ENCODE measurements at places on chromosomes 13 and 19.
A peak's percentile ranks its signal among the peaks of the same experiment; 100 is the strongest.

GRCh38 chr19:55086730-55087541 is 11.3 kb downstream of the EPS8L1 start:
- DNase-seq: peak; percentile 60

GRCh38 chr13:108984251-108984920 is 355.0 kb downstream of the MYO16 start:
- DNase-seq: no peak

- DNase-seq: no peak
Measured at GRCh38 chr19:38661136-38661535, 13.7 kb downstream of the ACTN4 start.

DNA sequence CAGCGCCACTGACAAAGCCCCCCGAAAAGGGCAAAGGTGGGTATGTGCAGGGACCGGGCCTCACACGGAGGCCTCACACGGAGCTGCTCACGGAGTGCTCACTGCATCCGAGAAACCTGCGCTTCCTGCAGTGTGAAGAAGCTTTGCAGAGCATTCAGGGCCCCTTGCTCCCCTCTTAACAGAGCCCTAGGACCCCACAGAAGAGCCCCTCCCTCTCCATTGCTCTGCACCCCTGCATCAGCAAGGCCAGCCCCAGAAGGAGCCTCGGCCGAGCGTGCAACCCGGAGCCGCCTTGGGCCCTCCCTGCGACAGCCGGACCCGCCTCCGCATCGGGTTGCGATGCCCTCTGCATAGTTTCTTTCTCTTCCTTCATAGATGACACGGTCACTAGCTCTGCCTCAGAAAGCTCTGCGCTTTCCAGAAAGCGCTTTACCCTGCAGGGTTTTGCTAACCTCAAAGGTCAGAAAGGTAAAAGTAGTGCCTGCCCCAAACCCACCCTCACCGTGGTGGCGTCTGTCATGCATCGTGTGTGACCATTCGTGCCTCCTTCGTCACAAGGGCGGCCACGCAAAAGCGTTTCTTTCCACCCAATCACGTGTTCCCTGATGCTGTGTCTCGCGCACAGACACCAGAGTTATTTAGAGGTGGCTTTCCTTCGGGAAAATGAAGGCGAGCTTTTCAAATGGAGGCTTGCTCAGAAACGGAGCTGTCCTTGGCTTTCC is 15.7 kb upstream of the F7 start:
- DNase-seq: no peak

DNA sequence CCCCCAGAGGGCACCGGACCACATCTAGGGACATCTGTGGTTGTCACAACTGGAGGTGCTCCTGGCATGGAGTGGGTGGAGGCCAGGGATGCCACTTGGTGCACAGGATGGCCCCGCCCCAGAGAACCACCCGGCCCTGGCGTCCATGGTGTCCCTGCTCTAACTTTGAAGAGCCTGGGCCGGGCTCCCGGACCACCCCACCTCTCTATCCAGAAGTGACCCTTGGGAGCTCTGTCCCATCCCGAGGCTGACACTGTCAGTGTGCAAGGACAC is 22.9 kb upstream of the MYDGF start:
- no peak for DNase-seq

GRCh38 chr13:44904967-44905366 is 84.3 kb downstream of the NUFIP1 start:
- DNase-seq: no peak

- DNase-seq: no peak
Measured at GRCh38 chr13:32036126-32036695, 4.6 kb downstream of the FRY start.

DNA sequence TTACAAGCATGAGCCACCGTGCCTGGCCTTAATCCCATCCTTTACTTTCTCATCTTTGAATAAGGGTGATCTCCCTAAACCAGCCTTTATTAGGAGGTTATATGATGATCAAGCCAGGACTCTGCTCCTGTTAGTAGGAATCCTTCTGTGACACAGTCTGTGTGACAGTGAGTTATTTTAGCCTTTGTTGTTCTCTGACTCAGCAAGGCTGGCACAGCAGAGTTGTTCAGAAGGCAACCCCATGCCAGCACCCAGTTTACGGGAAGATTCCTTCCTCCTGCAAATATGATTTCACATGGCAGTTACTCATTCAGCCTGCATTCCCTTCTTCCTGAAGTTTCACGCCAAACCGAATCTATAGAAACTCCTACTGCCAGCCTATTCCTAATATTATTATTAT is 10.5 kb upstream of the MIER2 start:
- no peak for DNase-seq

DNA sequence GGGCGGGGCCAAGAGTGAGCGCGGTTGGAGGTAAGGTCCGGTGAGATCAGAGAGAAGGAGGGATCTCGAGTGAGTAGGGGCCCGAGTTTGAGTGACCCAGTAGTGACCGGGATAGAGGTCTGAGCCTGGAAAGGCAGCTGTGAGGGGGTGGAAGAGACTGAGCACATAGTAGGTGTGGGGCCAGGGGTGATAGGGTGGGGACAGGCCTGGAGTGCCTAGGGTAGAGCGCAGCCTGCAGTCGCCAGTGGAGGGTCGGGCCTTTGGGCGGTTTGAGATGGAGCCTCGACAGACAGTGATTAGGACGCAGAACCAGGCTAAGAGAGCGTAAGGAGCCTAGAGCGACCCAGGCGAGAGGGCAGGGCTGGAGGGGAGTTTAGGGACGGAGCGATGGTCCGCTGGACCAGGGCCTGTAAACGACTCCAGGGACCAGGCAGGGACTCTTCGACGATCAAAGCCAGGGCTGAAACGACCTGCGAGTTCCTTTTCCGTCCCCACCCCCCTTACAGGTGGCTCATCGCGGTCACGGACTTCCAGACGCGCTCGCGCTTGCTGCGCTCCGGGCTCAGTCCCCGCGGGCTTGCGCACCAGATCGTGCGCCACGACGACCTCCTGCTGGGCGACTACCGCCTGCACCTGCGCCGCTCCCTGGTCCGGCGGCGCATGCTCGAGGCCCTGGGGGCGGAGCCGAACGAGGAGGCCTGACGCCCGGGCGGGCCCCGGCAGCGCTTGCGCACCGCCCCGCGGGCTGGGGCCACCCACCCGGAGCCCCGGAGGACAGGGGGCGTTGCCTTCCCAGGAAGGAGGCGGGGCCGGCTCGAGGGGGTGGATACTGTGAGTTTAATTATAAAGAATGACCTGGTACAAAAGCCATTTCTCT is 9.4 kb downstream of the C19orf81 start:
- peak; percentile 56 for DNase-seq

GRCh38 chr13:44785401-44785800 is 203.9 kb downstream of the NUFIP1 start:
- no peak for DNase-seq

DNA sequence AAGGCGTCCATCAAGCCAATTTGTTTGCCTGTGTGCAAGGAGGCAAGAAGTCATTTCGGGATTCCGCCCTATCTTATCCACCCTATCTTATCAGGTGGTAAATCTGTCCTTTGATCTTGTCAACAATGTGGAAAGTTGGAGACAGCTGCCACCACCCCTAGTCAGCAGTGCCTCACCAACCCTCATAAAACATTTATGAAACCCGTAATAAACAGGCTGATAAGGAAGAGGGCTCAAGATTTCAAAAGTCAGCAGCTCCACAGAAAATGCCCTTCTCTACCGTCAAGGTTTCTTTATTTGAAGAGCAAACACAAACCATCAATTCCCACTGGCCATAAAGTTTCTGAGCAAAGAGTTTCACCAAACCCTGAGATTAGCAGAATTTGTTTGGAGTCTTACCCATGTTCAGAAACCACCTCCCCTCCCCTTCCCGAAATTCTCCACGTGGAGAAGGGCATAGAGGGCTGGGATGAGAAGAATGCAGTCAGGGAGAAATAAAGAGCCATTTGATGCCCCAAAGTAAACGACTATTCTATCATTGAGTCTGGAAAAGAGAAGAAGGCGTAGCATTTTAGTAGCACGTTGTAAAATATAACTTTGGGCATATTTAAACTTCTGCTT is 196.0 kb upstream of the GPR12 start:
- no peak for DNase-seq

DNA sequence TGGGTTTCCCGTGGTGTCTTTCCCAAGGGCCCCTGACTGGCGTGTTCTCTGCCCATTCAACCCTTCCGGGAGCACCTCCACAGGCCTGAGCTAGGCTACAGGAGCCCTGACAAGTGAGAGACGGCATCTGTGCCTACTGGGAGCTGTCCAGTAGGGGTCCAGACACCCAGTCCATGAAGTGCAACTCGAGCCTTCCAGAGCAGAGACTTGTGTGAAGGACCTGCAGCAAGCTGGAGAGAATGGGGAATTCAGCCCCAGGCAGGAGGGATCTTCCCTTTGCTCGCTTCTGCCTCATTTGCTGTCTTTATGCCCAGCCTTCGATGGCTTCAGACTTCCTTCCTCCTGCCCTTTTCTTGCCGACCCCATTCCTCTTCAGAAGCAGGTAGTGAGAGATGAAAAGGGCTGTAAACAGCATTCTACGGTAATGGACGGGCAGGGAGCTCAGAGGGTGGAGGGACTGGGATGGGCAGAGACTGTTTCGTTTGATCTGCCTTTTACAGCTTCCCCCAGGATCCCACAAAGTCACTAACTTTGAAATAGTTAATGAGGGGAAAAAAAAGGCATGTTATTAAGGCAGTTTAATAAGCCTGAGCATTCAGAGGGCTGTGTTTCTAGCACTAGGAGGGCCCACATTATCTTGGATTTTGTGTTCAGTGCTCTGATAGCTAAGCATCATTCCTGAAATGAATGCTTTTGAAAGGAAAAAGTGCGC is 327.6 kb downstream of the FGF9 start:
- no peak for DNase-seq

GRCh38 chr19:2567580-2567979 is 91.7 kb downstream of the GADD45B start:
- DNase-seq: no peak

GRCh38 chr13:59771272-59771671 is 392.5 kb downstream of the DIAPH3 start:
- no peak for DNase-seq

DNA sequence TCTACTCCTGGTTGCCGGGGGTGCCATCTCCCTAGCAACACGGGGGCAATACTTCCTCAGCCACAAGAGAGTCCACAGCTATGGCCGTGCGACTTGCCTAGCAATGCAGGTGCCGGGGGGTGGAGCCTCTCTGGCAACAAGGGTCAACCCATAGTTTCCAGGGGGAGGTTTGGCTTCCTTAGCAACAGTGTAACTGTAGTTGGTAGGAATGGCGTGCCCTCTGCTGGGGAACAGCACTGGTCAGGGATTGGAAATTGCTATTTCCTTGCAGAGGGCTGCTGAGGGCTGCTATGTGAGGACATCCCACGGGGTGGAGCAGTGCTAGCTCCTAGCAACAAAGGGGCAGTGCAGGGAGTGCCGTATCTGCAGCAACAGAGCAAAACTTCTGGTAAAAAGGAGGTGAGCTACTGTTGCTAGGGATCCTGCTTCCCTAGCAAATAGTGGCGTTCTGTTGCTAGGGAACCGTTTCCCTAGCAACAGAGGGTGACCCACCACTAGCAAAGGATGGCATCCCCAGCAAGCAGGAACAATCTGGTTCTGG is 7.0 kb upstream of the TMC4 start:
- DNase-seq: no peak

GRCh38 chr13:29709407-29710069 is 114.0 kb upstream of the SLC7A1 start:
- no peak for DNase-seq

- no peak for DNase-seq
Measured at GRCh38 chr19:45306518-45307027, 16.1 kb downstream of the CKM start.

- peak; percentile 78 for DNase-seq
Measured at GRCh38 chr19:40797963-40798682, 868 bp upstream of the EGLN2 start.

GRCh38 chr19:42272535-42272897 is 3.5 kb downstream of the CIC start:
- DNase-seq: no peak

- no peak for DNase-seq
Measured at GRCh38 chr19:9189535-9189934, 10.8 kb downstream of the OR7D2 start.

- no peak for DNase-seq
Measured at GRCh38 chr13:39501702-39502324, 101.2 kb downstream of the LHFPL6 start.

- peak; percentile 88 for DNase-seq
Measured at GRCh38 chr19:43624933-43625332, 5.5 kb upstream of the ZNF428 start.

DNA sequence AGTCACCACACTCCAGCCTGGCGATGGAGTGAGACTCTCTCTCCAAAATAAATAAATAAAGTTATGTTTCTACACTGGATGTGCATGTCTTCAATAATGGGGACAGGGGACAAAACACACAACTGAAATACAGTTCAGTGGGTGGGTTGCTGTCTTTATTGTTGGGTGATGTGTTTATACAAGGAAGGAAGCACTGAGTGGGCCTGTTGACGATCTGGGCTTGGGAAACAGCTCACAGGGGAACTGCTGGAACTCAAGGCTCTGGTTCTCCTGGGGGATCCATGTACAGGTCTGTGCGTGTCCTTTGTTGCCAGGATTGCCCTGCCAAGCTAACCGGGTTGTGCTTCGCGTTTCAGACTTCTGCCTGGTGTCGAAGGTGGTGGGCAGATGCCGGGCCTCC is 18.9 kb downstream of the SPINT2 start:
- DNase-seq: no peak

- no peak for DNase-seq
Measured at GRCh38 chr13:52447354-52447753, 3.1 kb downstream of the VPS36 start.

DNA sequence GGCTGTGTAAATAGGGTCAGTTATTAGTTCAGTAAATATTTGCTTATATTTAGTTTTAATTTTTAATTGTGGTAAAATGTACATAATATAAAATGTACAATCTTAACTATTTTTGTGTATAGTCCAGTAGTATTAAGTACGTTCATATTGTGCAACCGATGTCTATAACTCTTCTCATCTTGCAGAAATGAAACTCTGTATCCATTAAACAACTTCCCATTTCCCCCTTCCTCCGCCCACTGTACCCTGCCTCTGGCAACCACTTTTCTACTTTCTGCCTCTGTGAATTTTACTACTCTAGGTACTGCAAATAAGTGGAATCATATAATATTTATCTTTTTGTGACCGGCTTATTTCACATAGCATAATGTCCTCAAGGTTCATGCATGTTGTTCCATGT is 24.4 kb downstream of the UBAC2 start:
- no peak for DNase-seq

GRCh38 chr13:87314822-87315221 is 356.3 kb upstream of the SLITRK5 start:
- DNase-seq: no peak

- no peak for DNase-seq
Measured at GRCh38 chr19:4295972-4296771, 6.0 kb downstream of the TMIGD2 start.

DNA sequence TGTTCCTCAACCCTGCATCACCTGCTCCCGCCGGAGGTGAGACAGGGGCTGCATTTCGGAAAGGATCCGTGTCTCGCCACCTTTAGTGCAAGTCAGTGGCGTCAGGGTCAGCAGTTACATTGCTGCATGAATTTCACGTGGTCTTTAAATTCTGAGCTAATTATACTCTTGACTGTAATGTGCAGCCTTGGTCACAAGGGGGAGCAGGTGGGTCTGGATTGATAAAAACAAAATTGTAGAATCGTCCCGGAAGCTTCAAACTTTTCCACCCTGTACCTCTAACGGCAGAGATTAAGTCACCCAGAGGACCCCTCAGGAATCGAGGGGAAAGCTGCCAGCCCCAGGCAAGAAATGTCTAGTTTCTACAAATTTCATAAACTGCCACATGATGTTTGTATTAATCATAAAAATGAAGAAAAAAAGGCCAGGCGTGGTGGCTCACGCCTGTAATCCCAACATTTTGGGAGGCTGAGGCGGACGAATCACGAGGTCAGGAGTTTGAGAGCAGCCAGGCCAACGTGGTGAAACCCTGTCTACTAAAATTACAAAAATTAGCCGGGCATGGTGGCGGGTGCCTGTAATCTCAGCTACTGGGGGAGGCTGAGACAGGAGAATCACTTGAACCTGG is 20.2 kb downstream of the BBC3 start:
- DNase-seq: peak; percentile 86
